Activated CD8-positive, alpha-beta T cell treated with anti-CD3 and anti-CD28 coated beads, Interleukin-2, amount 10 ng/mL, durations not matched to agents 7 days and 5 days (primary cell): ENCODE measurements at places on chromosomes 1 and 21. TPM values are rescaled to one million over a fixed set of nuclear protein-coding genes. Genes with fewer than 3 reads are reported as not detected.

- DNase-seq: no peak
- no peak overlapping the region for H3K27ac ChIP-seq
- H3K36me3 ChIP-seq: no peaks in the 10 kb centered on the region
- H3K27me3 ChIP-seq: no peaks in the 10 kb centered on the region
- no peaks in the 10 kb centered on the region for H3K4me1 ChIP-seq
- no peak overlapping the region for H3K4me3 ChIP-seq
Observed at GRCh38 chr1:55870106-55870505, 654.9 kb upstream of the USP24 start.

- peak overlapping the region; percentile 90 for H3K27ac ChIP-seq
- DNase-seq: no peak
- peaks cover 93% of the 10 kb centered on the region for H3K4me1 ChIP-seq
- H3K27me3 ChIP-seq: no peaks in the 10 kb centered on the region
- peaks cover 29% of the 10 kb centered on the region for H3K36me3 ChIP-seq
Observed at GRCh38 chr1:26373789-26374188, 1.2 kb upstream of the ZNF683 start.

DNA sequence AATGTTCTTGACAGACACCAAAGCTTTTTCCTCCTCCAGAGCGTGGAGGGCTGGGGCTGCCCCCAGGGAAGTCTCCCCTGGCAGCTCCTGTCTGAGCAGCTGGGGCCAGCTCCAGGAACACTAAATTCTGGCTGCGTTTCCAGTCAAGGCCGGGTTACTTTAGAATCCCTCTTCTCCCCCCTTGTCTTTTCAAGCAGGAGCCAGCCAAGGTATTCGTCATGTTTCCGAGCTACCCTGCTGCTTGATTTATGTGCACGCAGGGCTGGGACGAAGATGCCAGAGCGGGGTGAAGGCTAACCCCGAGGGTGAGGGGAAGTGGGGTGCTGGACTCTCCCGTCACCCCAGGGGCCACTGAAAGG, 68.1 kb upstream of the ANGPTL1 start:
- H3K36me3 ChIP-seq: no peaks in the 10 kb centered on the region
- no peaks in the 10 kb centered on the region for H3K27me3 ChIP-seq
- peaks cover 11% of the 10 kb centered on the region for H3K4me1 ChIP-seq
- no peak for DNase-seq

- H3K4me3 ChIP-seq: no peak overlapping the region
- H3K27ac ChIP-seq: no peak overlapping the region
- no peaks in the 10 kb centered on the region for H3K4me1 ChIP-seq
- peaks cover 2% of the 10 kb centered on the region for H3K27me3 ChIP-seq
- H3K36me3 ChIP-seq: no peaks in the 10 kb centered on the region
- DNase-seq: no peak
Observed at GRCh38 chr1:181608948-181609347, 125.6 kb downstream of the CACNA1E start.

NHLH1 gene
- 0.47 TPM for total RNA-seq

GRCh38 chr1:161071886-161072371, 2.2 kb upstream of the ARHGAP30 start:
- peaks cover 25% of the 10 kb centered on the region for H3K36me3 ChIP-seq
- peak overlapping the region; percentile 26 for H3K27ac ChIP-seq
- DNase-seq: peak; percentile 75
- peaks cover 60% of the 10 kb centered on the region for H3K4me1 ChIP-seq
- no peak overlapping the region for H3K4me3 ChIP-seq
- no peaks in the 10 kb centered on the region for H3K27me3 ChIP-seq

RSPH1 gene
- not detected for total RNA-seq

GRCh38 chr21:14526199-14526598, 19.9 kb downstream of the SAMSN1 start:
- peak overlapping the region; percentile 22 for H3K27ac ChIP-seq
- no peak for DNase-seq
- H3K4me3 ChIP-seq: peak overlapping the region; percentile 47
- peaks cover 70% of the 10 kb centered on the region for H3K4me1 ChIP-seq
- peaks cover 51% of the 10 kb centered on the region for H3K36me3 ChIP-seq
- H3K27me3 ChIP-seq: no peaks in the 10 kb centered on the region

- no peak for DNase-seq
- no peak overlapping the region for H3K4me3 ChIP-seq
- no peaks in the 10 kb centered on the region for H3K36me3 ChIP-seq
- H3K27me3 ChIP-seq: no peaks in the 10 kb centered on the region
Observed at GRCh38 chr1:244598611-244599010, 54.3 kb upstream of the DESI2 start.

C1orf141 gene
- not detected for total RNA-seq

DNA sequence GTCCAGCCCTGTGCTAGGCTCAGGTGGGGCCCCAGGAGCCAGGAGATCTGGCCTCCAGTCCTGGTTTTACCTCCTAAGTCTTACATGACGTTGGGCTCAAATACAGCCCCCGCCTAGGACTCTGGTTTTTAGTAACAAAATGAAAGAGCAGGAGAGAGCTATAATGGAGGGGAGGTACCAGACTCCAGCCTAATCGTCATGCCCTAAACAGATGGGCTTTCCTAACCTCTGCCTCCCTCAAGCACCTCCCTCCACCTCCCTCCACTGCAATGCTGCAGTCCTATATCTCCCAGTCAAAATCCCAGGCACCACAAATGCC, 28.6 kb downstream of the TTC39A start:
- no peak overlapping the region for H3K4me3 ChIP-seq
- H3K27me3 ChIP-seq: no peaks in the 10 kb centered on the region
- peaks cover 25% of the 10 kb centered on the region for H3K4me1 ChIP-seq
- no peak overlapping the region for H3K27ac ChIP-seq

DNA sequence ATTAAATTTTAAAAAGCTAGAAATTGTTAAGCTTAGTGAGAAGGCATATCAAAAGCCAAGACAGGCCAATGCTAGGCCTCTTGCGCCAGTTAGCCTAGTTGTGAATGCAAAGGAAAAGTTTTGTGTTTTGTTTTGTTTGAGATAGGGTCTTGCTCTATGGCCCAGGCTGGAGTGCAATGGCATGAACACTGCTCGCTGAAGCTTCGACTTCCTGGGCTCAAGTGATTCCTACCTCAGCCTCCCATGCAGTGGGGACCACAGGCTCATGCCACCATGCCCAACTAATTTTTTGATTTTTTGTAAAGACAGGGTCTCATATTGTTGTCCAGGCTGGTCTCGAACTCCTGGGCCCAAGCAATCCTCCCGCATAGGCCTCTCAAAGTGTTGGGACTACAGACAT, 40.3 kb downstream of the TRIM33 start:
- H3K27me3 ChIP-seq: no peaks in the 10 kb centered on the region
- H3K27ac ChIP-seq: no peak overlapping the region
- peaks cover 35% of the 10 kb centered on the region for H3K4me1 ChIP-seq
- H3K4me3 ChIP-seq: no peak overlapping the region
- no peak for DNase-seq
- H3K36me3 ChIP-seq: peaks cover 31% of the 10 kb centered on the region

- DNase-seq: no peak
- no peaks in the 10 kb centered on the region for H3K36me3 ChIP-seq
- no peaks in the 10 kb centered on the region for H3K4me1 ChIP-seq
- no peak overlapping the region for H3K27ac ChIP-seq
- no peaks in the 10 kb centered on the region for H3K27me3 ChIP-seq
Observed at GRCh38 chr21:46120301-46121285, 22.7 kb downstream of the COL6A2 start.

OR10J1 gene
- not detected for total RNA-seq

DNA sequence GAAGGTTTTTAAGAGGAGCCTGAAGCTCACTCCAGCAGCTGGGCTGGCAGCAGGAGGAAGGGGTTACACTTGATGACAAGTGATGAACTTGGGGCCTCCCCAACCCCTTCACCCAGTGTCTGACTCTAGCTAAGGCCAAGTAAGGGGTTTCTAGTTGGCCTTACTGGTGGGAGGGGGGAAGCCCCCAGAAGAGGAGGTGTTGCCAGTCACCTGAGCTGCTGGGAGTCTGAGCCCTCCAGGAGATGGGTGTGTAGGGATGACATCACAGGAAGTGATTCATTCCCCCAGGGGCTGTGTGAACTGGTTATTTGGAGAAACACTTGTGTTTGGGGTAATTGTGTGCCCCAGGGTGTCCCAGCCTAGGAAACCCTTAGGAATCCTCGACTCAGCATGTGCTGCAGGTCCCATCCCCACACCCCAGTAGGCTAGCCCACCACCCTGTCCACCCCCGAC, 3.1 kb downstream of the PADI1 start:
- peaks cover 57% of the 10 kb centered on the region for H3K4me1 ChIP-seq
- H3K4me3 ChIP-seq: no peak overlapping the region
- DNase-seq: peak; percentile 74
- peaks cover 49% of the 10 kb centered on the region for H3K27me3 ChIP-seq

- peaks cover 7% of the 10 kb centered on the region for H3K36me3 ChIP-seq
- H3K4me3 ChIP-seq: no peak overlapping the region
- no peak overlapping the region for H3K27ac ChIP-seq
- peaks cover 14% of the 10 kb centered on the region for H3K4me1 ChIP-seq
Observed at GRCh38 chr1:169465281-169465680, 20.5 kb downstream of the SLC19A2 start.

DNA sequence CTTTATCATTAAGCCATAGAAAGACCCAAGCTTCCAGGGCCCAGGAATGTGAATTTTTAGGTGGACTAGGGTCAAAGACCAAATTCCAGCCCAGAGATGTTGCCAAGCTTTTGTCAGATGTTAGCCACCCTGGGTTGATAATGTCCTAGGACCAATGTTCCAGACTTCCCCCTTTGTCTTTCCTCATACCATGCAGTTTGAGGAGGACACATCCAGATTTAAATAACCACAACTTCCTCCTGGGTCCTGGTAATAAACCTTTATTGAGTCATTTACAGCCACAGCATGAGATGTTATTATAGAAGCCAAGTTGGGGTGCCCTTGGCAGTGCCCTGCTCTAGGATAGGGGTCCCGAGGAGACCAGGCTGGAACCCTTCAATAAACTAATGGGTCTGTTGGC, 5.9 kb downstream of the TNR start:
- no peak for DNase-seq
- no peak overlapping the region for H3K4me3 ChIP-seq
- H3K27ac ChIP-seq: no peak overlapping the region
- H3K4me1 ChIP-seq: no peaks in the 10 kb centered on the region

- H3K4me1 ChIP-seq: no peaks in the 10 kb centered on the region
- no peak overlapping the region for H3K4me3 ChIP-seq
- no peak overlapping the region for H3K27ac ChIP-seq
Observed at GRCh38 chr1:164320790-164321731, 237.9 kb upstream of the PBX1 start.

C1QB gene
- total RNA-seq: not detected

GBP7 gene
- total RNA-seq: 0.26 TPM

GRCh38 chr1:33137800-33138199, 44.0 kb downstream of the TRIM62 start:
- no peaks in the 10 kb centered on the region for H3K27me3 ChIP-seq
- no peak overlapping the region for H3K4me3 ChIP-seq

- peaks cover 5% of the 10 kb centered on the region for H3K4me1 ChIP-seq
- no peak overlapping the region for H3K4me3 ChIP-seq
- no peaks in the 10 kb centered on the region for H3K27me3 ChIP-seq
Observed at GRCh38 chr1:183882335-183883167, 77.6 kb downstream of the RGL1 start.

GRCh38 chr1:237873487-237874211, 17.1 kb downstream of the ZP4 start:
- H3K27me3 ChIP-seq: no peaks in the 10 kb centered on the region
- no peaks in the 10 kb centered on the region for H3K4me1 ChIP-seq
- no peak overlapping the region for H3K27ac ChIP-seq
- DNase-seq: no peak

- no peak overlapping the region for H3K27ac ChIP-seq
- peaks cover 31% of the 10 kb centered on the region for H3K4me1 ChIP-seq
- peaks cover 12% of the 10 kb centered on the region for H3K36me3 ChIP-seq
- H3K27me3 ChIP-seq: no peaks in the 10 kb centered on the region
- DNase-seq: no peak
- no peak overlapping the region for H3K4me3 ChIP-seq
Observed at GRCh38 chr1:27132147-27132546, 22.8 kb downstream of the SLC9A1 start.

DNA sequence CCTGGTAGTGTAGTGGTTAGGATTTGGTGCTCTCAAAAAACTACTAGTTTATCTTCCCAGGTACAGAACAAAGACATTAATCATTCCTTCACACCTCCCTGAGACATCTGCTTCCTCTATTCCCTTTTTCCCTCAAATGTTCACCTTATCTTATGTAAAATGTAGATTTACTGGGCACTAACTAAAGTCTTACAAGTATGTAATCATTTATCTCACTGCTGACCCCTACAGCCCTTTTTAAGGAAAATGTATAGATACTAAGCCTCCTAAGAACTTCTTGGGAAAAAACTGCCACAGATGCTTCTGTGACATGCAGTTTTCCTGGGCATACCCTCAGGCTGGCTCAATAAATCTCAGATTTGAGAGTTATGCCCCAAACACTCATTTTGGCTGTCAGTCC, 50.8 kb upstream of the NEK7 start:
- H3K27me3 ChIP-seq: no peaks in the 10 kb centered on the region
- no peak for DNase-seq
- no peak overlapping the region for H3K4me3 ChIP-seq
- H3K36me3 ChIP-seq: peaks cover 2% of the 10 kb centered on the region

DNA sequence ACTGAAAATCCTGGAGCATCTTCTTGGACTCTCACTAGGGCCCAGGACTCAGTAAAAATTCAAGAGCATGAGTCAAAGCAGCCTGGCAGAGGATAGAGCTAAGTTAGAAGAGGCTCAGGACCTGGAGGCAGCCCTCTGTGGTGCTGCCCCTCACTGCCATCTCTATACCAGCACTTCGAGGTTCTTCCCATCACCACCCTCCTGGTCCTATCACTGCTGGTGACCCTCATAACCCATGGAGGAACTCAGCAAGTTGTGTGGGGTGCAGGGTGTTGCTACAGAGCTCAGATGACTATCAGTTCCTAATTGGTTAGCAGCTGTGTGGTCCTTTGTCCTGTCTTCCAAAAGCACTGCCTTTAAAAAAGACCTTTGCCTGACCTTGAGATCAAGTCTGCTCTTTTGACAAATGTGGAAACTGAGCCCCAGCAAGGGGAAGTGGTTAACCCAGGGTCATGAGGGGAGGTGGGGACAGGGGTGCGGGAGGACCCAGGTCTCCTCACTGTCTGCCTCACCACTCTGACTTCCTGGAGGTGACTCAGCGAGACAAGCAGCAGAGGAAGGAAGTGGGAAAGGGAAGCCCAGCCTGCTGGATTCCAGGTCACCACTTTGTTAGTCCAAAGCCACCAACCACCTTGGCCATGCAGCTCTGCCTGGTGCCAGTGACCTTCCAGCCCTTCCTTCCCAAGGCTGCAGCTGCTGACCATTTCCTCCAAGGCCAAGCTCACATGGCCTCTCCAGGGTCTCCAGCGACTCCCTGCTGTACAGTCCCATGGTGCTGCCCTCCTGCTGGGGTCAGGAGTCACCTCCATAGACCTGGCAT, 199.4 kb upstream of the EDN2 start:
- peaks cover 97% of the 10 kb centered on the region for H3K4me1 ChIP-seq
- no peaks in the 10 kb centered on the region for H3K36me3 ChIP-seq
- peak; percentile 66 for DNase-seq
- H3K27ac ChIP-seq: peak overlapping the region; percentile 86
- H3K4me3 ChIP-seq: peak overlapping the region; percentile 44
- no peaks in the 10 kb centered on the region for H3K27me3 ChIP-seq

RABGAP1L gene
- total RNA-seq: 44.2 TPM

TRABD2B gene
- not detected for total RNA-seq

GRCh38 chr1:192940658-192941057, 118.5 kb downstream of the UCHL5 start:
- DNase-seq: no peak
- no peak overlapping the region for H3K4me3 ChIP-seq
- no peaks in the 10 kb centered on the region for H3K36me3 ChIP-seq
- no peak overlapping the region for H3K27ac ChIP-seq
- no peaks in the 10 kb centered on the region for H3K27me3 ChIP-seq
- H3K4me1 ChIP-seq: peaks cover 8% of the 10 kb centered on the region

KDF1 gene
- not detected for total RNA-seq

GRCh38 chr1:150981177-150981804, 801 bp upstream of the ANXA9 start:
- no peaks in the 10 kb centered on the region for H3K36me3 ChIP-seq
- peaks cover 36% of the 10 kb centered on the region for H3K4me1 ChIP-seq
- no peak overlapping the region for H3K4me3 ChIP-seq
- H3K27ac ChIP-seq: no peak overlapping the region
- no peak for DNase-seq
- H3K27me3 ChIP-seq: no peaks in the 10 kb centered on the region
